Activated effector memory CD4-positive, alpha-beta T cell treated with anti-CD3 and anti-CD28 coated beads, Interleukin-2, amount 50 U/mL, for 16 hours (primary cell): ENCODE measurements at places on chromosomes 4 and X.
A peak's percentile ranks its signal among the peaks of the same experiment; 100 is the strongest.

DNA sequence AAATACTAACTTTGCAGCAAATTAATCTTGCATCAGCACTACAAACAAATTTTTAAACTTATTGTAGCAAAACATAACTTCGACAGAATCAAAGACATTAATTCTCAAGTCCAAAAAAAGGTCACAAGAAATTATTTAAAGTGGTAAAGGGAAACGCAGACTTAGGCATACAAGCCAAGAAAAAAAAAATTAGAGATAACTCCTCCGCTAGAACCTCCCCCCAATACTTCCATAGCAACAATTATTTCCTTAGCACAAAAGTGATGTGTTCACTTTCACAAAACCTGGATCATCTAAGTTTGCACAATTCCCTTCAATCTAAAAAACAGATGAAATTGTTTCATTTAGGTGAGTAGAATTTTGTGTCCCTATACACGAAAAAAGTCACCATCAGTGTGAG, 1.1 kb downstream of the LRBA start:
- DNase-seq: no peak

DNA sequence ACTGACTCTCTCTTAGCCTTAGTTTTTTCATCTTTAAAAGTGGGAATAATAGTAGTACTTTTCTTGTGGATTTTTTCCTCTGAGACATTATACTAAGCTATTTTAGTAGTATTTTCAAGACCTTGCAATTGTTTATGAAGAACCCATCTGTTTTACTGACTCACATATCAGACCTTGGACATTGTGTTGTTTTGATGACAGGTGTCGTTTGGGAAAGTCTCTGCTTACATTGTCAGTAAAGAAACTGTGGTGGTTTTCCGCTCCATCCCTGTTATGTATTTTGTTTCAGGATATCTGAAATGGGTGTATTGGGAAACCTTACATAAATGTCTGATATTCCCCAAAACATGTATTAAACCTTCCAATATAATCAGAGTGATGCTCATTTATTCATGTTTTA, 92.2 kb downstream of the STIM2 start:
- DNase-seq: no peak

- no peak for DNase-seq
These were observed 45.8 kb upstream of the GIMD1 start for GRCh38 chr4:106414366-106414765.

DNA sequence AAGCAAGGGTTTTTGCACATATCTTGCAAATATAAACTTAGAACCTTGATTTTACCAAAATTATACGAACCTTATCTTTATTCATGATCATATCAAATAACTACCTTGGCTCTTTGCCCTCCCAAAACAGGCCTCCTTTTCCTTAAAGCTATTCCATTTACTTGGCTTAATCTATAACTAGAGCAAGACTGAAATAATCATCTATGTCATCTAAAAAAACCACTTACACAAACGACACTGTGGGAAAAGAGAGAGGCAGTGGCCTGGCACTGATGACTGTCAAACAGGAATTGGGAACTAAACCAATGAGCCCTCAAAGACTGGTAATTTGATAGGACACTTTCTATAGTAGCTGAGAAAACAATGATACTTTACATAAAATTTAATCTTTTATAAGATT, 11.7 kb upstream of the PTPN13 start:
- no peak for DNase-seq

DNA sequence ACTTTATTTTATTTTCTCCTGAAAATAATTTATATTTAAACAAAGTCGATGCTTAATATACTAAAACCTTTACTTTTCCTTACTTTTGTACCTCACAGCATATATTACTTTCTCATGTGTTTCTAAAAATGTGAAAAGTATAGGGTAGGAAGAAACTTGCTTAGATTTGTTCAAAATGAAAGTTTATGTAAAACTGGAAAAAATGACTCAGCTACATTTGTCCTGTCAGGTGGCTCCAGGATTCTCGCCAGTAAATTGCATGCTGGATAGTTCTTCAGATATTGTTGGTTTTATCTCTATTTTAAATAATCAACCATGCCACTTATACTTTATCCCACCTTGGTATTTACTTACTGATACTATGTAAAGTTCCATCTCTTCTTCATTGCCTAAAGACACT, 159.2 kb upstream of the NDST4 start:
- no peak for DNase-seq

DNA sequence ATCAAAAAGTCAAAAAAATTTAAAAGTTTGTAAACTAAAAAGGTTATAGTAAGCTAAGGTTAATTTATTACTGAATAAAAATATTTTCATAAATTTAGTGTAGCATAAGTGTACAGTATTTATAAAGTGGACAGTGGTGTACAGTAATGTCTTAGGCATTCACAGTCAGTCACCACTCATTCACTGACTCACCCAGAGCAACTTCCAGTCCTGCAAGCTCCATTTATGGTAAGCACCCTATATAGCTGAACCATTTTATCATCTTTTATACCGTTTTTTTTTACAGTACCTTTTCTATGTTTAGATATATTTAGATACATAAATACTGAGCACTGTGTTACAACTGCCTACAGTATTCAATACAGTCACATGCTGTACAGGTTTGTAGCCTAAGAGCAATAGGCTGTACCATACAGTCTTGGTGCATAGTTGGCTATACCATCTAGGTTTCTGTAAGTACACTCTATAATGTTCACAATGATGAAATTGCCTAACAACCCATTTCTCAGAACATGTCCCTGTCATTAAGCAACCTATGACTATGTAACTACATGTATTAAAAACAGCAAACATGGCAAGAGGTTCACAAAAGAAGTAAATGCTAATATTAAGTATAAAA, 18.6 kb downstream of the ACSL4 start:
- DNase-seq: no peak

DNA sequence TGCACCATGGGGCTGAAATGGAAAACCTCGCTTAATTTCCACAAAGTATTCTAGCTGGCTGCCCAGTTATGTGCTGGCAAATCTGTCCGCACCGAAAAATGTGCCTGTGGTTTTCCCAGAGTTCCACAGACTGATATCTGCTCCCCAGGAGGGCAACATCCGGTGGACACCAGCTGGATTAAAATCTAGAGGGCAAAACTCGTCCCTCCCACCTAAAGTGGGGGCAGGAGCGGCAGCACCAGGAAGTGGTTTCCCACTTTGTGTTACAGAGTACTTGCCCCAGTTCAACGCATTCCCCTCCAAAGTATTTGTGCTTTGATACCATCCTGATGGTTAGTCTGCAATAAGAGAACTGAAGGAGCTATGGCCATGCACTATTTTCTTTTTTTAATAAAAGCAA, 187.6 kb downstream of the TSPAN5 start:
- DNase-seq: no peak

DNA sequence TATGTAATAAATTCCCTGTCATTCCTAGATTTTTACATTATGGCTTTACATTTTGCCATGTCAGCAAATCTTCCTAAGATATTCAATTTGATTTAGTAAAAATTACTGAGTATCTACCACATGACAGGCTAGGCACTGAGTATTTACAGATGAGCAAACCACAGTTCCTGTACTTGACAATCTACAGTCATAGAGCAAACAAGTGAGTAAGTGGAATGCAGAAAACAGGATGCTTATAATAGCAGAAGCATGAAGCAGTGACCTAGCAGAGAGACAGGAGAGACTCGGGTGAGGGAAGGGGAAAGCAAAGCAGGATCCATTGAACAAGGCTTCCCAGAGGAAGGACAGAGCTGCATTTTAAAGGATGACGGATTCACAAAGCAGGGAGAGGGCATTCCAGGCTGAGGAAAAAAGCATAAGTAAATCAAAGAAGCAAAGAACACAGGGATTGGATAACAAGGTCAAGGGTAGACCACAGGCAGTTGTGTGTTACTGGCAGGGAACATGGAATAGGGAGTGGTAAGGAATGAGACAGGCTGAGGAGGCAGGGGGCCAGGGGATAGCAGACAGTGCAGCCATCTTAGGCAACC, 124.7 kb upstream of the C1QTNF7 start:
- no peak for DNase-seq

GRCh38 chr4:78296261-78296660, 239.1 kb downstream of the FRAS1 start:
- DNase-seq: no peak

DNA sequence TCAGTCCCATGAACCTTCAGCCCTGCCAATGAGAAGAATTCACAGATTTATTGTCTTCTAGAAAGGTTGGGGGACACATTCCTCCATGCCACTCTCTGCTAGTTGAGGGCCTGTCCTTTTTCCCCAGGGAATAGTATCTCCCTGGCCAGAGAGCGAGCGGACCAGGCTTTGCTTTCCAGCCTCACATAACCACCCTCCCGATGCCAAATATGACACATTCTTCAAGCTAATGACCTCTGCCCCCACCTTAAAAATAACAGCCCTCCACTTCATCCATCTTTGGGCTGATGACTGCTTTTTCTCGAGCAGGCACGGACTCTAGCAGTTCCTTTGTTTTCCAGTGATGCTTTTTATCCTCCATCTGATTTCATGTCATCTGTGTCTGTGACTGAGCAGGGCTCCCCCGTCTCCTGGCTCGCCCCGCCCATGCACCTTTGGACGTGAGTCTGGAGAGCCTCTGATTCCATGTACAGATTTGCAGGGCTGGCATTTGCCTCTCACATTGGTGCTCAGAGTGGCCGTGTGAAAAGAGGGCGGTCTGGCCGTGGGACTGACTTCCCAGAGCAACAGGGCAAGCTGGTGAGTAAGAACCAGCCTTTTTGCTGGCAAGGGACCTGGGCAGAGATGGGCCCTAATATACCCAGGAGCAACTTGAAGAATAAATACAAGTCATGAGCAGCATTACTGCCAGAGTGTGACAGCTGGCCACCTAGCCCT, 279.8 kb downstream of the BCOR start:
- no peak for DNase-seq

DNA sequence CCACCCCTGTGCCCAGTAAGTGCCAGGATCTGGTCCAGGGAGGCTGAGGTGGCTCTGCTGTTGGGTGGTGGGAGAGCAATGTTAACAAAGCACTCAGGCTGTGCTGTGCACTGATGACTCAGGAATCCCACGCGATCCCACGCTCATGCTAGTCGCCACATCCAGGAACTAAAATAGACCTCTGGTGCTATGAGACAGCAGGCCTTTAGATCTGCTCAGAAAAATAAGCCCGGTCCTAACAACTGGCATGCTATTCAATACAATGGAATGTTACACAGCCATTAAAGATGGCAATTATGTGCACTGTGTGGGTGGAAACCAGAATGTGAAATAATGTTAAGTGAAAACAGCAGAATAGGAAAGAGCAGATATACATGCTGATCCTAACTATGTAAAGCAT, 26.0 kb downstream of the ARL13A start:
- DNase-seq: peak; percentile 61

GRCh38 chr4:72360075-72360474, 208.9 kb downstream of the ADAMTS3 start:
- DNase-seq: no peak
